ENCODE measurements at places on chromosomes 2 and 18. TPM values are rescaled to one million over a fixed set of nuclear protein-coding genes. Genes with fewer than 3 reads are reported as not detected.

The ANKRD23 gene
- total RNA-seq = 24.0 TPM

The RESP18 gene
- total RNA-seq = not detected

The KIAA2012 gene
- total RNA-seq = not detected

The UGT1A7 gene
- not detected for total RNA-seq

The KCNF1 gene
- 6.8 TPM for total RNA-seq

The AAMP gene
- total RNA-seq = 126 TPM

The ATIC gene
- total RNA-seq = 28.0 TPM

The GIGYF2 gene
- total RNA-seq = 168 TPM

The SERPINB5 gene
- 6.3 TPM for total RNA-seq

The TBR1 gene
- 1.7 TPM for total RNA-seq

The SLC66A2 gene
- 35.8 TPM for total RNA-seq

The TMEM178A gene
- 19.2 TPM for total RNA-seq

The LRATD1 gene
- 24.7 TPM for total RNA-seq

The KIF5C gene
- 90.0 TPM for total RNA-seq

The FAM228A gene
- 1.6 TPM for total RNA-seq

The TNS1 gene
- total RNA-seq = 132 TPM

The COX5B gene
- total RNA-seq = 90.7 TPM

The MC5R gene
- total RNA-seq = 0.33 TPM

The MALL gene
- total RNA-seq = 10.9 TPM

The TMEM185B gene
- 23.6 TPM for total RNA-seq

The LDLRAD4 gene
- 83.4 TPM for total RNA-seq

The GPR39 gene
- total RNA-seq = 1.1 TPM

The CEP192 gene
- total RNA-seq = 67.1 TPM

The TUBB8B gene
- total RNA-seq = not detected

The SLC19A3 gene
- 3.1 TPM for total RNA-seq

The IL37 gene
- not detected for total RNA-seq

The ALK gene
- 9.5 TPM for total RNA-seq

The FSHR gene
- not detected for total RNA-seq

The ZNF24 gene
- total RNA-seq = 121 TPM

The PLEKHM3 gene
- 60.8 TPM for total RNA-seq

The HOXD3 gene
- total RNA-seq = 3.0 TPM

Measured in camera-type eye (tissue), 1 donor.